ENCODE measurements at places on chromosomes 6 and 20.

GRCh38 chr20:25136643-25137559 lies 55.0 kb upstream of the VSX1 start:
- no peak for DNase-seq

DNA sequence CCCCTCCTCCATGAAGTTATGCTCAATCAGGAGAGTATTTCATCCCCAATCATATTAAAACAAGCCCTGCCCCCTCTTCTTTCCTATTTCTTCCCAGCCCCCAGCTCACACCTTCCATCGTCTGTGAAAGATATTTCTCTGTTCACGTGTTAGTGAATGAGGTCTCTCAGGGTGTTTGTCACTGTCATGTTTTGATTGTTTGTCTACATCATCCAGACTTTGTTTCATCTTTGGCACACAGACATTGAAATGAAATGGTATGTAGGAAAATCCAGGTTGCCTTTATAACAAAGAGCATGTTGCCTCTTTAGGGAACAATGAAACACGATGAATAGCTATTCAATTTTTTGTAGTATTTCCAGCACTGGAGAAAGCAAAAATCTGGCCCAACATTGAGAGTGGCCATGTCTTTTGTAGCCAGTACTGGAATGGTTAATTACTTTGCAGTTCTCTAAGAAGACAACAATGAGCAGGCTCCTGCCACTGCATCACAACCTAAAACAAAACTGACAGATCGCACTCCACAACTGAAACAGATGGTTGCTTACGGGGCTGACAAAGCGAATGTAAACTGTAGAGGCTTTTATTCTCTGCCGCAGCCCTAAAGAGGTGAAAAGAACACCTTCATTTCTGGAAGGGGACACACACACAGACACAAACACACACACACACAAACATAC lies 543.6 kb upstream of the CITED2 start:
- DNase-seq: no peak

DNA sequence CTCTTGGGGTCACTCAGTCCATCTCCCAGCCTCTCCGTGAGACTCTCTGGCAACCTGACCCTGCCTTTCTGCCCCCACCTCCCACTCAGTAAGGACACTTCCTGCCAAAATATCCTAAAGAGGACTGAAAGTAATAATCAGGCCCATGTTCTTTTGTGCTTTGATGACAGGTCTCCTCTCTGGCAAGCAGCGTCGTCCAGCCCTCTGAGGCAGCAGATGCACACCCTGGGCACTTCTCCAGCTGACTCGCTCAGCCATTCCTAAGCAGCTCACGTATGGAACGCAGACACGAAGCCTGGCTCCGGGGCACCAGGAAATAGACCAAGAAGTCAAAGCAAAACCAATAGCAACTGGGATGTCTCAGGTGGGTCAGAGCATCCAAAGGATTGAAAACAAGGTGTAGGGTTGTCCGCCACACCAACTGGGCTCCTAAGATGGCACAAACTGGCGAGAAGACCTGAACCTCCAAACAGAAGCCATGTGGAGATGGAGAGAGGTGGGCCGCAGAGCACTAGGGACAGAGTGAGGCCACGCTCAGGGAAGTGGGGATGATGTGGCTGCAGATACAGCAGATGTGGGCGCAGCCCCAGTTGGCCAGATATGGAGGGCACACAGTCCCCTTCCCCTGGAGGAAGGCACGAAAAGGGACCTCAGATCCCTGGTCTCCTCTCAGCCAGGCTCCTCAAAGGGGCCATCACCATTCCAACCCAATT lies 99.3 kb downstream of the PRND start:
- no peak for DNase-seq

DNA sequence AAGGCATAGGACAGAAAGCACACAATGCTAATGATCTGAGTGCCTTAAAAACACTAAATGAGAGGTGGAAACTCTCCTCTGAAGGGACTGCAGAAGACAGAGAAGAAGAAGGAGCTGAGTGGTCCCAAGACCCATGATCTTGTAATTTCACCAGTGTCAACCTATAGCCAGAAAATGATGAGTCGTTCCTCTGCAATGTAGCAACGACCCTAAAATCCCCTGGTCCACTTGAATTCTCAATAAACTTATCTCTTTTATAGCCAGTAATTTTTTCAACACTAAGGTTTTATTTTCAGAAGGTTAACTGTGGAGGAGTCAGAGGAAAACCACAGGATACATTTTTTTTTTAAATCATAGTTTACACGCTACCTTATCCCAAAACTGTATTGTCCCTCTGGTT lies 490.6 kb upstream of the MARCKS start:
- DNase-seq: no peak

DNA sequence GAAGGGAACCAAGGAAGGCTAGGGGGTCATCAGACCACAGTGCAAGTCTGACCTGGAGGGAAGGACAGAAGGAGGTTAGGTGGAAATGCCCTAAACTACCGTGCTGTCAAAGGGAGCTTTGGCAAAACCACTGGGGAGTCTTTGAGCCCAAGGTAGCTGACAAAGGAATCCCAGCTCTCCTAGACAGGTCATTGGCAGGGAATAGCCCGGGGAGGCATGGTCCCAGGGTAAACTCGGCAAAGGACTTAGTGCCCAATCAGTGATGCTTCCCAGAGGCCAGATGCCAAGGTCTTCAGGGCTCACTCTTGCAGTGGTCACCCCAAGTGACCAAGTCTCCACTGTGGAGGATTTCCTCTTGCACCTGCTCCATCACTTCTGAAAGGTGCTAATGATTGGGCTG lies 102.3 kb upstream of the CDYL start:
- DNase-seq: no peak

DNA sequence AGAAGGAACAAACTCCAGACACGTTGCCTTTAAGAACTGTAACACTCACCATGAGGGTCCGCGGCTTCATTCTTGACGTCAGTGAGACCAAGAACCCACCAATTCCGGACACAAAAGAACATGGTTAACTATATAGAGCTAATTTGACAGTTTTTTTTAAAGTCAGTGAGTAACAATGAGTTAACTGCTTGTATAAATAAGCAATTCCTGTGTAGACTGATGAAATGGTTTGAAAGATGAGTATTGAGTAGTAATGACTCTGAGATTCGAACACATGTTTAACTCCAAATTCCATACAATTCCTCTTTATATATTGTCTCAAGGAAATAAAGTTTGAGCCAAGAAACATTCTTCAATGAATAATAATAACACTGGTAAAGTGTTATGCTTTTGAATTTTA lies 478.0 kb downstream of the MMUT start:
- no peak for DNase-seq
